CD4-positive, alpha-beta T cell treated with Interleukin-2 at 100 ng/mL for 4 hours (primary cell): ENCODE measurements at places on chromosomes 16 and 17.

DNA sequence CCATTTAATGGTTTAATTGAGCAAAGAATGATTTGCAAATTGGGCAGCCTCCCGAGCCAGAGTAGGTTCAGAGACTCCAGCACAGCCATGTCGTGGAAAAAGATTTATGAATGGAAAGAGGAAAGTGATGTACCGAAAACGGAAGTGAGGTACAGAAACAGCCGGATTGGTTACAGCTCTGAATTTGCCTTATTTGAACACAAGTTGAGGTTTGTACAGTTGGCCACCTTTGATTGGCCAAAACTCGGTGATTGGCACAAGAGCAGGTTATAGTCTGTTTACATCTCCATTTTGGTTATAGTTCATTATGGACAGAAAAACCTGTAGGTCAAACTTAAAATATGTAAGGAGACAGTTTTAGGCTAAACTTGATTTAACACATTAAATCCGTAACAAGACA lies 44.5 kb downstream of the TENT4B start:
- DNase-seq, result no peak

GRCh38 chr17:72022328-72023275 lies 98.2 kb upstream of the SOX9 start:
- DNase-seq, result no peak

DNA sequence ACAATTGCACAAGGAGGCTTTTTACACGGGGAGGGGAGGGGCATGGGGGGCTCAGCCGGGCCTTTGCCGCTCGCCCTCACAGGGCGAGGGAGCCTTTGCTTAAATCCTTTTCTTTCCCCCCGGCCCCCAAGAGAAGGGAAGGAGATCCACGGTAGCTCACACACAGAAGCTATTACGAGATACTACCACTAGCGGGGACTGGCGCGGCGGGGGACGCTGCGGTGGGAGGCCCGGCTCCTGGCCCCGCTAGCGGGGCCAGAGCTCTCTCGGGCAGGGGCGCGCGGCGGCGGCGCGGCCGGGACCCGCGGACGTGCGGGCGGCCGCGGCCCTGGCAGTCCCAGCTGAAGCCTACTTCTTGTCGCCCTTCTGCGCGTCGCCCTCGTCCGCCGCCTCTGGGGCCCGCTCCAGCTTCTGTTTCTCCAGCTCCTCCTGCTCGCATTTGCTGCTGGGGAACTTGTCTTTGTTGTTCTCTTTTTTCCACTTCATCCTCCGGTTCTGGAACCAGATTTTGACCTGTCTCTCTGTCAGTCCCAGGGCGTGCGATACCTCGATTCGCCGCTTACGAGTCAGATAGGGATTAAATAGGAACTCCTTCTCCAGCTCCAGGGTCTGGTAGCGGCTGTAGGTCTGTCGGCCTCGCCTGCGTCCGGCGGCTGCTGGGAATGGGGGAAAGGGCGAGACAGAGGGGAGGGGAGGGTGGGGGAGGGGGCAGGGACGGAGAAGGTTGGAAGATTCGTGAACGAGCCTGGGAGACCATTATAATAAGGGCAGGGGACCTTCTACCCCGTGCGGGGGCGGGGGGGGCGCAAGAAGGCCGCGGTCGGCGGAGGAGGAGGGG lies 2.0 kb downstream of the HOXB8 start:
- DNase-seq, result peak; percentile 42

GRCh38 chr16:20001856-20002707 lies 71.6 kb downstream of the GPR139 start:
- no peak for DNase-seq

- DNase-seq, result no peak
These were observed 6.3 kb downstream of the SNX20 start for GRCh38 chr16:50674831-50675230.

- no peak for DNase-seq
These were observed 79.5 kb downstream of the RTN4RL1 start for GRCh38 chr17:1945621-1946020.

- no peak for DNase-seq
These were observed 90.6 kb downstream of the AMFR start for GRCh38 chr16:56334761-56335160.

DNA sequence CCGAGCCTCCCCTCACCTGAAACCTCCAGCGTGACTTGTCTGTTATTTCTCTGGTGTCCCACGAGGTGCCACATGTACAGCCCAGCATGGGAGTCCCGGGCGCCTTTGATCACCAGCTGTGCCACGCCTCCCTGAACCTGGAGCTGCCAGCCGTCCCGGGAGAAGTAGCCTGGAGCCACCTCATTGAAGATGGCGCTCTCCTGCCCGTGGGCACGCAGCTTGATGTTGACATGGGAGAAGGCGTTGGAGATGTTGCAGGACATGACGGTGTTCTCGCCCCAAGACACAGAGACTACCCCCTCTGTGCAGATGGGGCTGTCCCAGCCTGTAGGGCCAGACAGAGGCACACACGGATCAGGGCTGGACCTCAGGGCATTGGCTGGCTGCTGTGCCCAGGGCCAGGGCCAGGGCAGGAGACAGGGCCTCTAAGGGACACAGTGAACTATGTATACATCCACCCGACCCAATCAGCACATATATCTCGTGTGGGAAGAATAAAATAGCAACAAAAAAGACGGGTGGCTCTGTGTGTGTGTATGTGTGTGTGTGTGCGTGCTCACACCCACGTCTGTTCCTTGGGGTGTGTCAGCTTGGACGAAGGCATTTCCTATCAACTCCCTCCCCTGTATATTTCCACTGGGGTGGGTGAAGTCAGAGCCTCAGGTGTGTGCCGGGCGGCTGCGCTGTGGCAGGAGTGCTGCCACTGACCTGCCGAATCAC lies 7.3 kb upstream of the CD7 start:
- DNase-seq, result no peak

- no peak for DNase-seq
These were observed 12.8 kb upstream of the ITGB3 start for GRCh38 chr17:47240806-47241205.

GRCh38 chr17:44137891-44138709 lies 3.6 kb upstream of the HROB start:
- DNase-seq, result peak; percentile 54

DNA sequence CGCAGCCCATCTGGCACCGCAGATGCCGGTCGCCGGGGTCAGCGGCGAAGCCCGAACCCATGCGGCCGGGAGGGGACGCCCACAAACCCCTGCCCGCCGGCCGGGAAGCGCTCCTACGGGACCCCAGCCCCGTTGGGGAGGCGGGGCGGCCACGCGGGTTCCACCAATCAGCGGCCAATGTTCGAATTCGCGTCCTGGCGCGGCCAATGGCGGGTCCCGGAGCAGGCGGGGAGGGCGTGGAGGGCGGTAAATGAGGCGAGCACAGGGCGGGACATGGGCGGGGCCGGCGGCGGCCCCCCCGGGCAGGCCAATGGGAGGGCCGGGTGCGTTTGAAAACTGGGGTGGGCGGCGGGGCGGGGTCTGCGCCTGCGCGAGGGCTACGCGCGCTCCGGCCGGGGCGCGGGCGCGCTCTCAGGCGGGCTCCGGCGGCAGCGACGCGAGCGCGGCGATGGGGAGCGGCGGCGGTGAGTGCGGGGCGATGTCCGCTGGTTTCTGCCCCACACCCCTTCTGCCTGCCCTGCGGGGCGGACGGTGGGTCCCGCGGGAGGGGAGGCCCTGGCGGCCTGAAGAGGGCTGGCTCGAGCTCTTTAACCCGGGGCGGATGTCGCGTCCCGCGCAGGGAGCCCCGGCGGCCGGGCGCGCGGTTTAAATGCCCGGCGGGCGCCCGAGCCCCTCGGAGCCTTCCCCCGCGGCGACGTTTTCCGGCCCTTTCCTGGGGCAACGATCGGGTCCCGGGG lies at the start of gene CCNF:
Gene CCNF (plus strand): TSS at position 414 of the 737 bp plus-strand sequence. CDS start 35 bp downstream, at position 449.
- DNase-seq, result peak; percentile 98

DNA sequence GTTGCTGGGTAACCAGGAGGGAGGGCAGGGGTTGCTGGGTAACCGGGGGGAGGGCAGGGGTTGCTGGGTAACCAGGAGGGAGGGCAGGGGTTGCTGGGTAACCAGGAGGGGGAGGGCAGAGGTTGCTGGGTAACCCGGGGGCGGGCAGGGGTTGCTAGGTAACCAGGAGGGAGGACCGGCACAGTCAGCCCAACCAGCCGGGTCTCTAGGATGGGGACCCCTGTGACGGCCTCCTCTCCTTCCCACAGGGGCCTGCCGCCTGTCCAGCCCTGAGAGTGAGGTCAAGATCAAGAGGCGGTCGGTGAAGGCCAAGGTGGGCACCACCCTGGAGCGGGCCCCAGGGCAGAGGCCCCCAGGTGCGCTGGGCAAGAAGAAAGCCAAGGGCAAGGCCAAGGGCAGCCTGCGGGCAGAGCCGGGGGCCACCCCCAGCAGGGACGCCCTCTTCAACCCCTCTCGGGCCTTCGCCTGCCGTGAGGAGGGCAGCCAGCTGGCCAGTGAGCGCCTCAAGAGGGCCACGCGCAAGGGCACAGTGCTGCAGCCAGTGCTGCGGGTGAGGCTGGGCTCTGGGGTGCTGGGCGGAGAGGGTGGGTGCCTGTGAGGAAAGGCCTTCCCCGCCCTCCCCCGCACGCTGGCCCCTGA lies 54.6 kb downstream of the ACTG1 start:
- DNase-seq, result no peak

- DNase-seq, result no peak
These were observed 22.0 kb downstream of the BAHCC1 start for GRCh38 chr17:81417049-81417878.

DNA sequence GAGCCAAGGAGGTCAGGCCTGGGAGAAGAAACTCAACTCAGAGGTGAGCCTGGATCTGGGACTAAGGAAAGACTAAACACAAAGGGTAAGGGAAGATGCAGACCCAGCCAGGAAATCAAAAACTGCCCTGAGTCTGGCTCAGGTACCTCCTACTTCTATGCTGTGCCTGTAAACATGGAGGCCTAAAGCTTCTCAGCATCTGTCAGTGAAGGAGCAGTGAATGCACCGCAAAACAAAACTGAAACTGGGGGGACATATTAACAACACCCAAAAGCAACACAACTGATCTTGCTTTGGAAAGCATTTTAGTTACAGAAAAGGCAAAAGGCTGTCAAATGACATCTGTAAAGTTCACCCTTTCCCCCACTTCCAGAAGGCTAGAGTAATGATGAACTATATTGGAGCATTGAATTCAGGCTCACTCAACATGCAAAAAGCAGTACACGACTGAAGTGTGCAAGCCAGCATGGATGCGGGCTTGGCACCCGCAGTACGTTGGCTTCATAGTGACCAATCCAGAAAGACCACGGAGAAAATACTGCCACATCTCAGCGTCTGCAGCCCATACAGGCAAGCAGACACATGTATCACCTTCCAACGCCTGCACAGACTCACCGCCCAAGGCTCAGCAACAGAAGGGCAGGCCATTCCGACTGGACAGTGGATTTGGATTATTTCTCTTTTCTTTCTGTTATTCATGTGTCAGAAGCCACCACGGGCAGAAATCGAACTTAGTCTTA lies 3.8 kb downstream of the TBC1D16 start:
- no peak for DNase-seq

DNA sequence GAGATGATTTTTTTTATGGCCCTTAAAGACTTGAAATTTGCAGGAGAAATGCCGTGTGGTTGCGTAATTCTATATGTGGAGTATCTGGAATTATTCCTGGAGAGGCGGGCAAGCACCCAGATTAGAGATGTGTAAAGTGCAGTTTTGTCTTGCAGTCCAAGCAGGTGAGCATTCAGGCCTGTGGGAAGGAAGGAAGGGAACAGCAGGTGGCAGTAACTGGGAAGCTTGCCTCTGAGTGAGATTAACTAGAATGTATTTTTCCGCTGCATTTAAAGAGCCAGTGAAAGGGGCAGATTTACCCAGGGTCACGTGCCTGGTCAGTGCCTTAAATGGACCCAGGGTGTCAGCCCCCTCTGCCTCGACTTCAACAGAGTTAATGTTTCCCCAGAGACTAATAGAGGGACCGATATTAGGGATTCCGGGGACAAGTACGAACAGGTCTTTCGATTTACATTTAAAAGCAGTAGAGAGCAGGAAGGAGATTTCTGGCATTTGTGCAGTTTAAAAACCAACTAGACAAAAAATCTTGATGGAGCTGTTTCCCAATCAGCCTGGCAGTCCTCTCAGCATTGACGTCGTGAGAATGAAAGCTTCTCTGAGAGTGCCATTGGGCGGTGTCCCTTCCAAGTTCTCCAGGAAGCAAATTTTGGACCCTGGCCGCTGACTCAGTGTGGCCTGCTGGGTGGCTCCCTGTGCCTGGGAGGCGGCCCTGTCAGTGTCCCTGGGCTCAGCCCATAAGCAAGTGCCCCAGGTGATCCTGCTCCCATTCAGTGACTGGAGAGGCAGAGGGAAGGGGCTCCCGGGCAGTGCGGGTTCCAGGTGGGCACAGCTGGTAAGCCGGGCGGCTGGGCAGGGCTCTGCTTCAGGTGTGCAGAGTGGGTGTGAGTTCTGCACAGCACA lies 38.2 kb downstream of the KSR1 start:
- no peak for DNase-seq

GRCh38 chr16:12646490-12647274 lies 157.0 kb downstream of the CPPED1 start:
- DNase-seq, result peak; percentile 1

DNA sequence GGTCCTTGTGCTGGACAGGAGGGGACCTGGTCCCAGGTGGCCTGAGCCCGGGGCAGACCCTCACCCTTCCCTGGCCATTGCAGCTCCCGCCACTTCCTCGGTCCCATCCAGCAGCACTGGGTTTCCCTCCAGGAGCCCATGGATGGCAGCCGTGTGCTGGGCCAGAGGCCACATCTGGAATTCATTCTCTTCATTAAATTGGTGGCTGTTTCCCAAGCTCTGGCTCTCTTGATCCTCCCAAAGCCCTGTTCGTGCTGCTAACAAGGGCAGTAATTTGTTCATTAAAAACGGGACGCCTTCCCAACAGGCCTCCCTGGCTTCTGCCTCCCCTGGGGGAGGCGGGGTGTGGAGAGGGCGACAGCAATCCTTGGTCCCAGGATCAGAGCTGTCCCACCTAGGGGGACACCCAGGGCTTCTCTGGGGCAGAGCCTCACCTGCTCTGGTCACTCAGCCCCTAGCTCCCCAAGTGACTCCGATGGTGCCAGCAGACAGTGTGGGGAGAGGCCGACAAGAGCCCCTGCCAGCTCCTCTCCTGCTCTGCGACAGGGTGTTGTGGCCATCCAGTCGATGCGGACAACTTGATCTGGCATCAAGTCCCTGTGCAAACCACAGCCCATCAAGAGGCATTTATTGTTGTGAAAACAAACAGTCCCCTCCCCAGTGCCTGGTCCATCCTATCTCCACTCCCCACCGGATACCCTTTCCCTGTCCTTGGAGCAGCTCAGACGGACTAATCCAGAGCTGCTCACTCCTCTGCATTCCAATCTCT lies 44.0 kb downstream of the SDK2 start:
- DNase-seq, result no peak

DNA sequence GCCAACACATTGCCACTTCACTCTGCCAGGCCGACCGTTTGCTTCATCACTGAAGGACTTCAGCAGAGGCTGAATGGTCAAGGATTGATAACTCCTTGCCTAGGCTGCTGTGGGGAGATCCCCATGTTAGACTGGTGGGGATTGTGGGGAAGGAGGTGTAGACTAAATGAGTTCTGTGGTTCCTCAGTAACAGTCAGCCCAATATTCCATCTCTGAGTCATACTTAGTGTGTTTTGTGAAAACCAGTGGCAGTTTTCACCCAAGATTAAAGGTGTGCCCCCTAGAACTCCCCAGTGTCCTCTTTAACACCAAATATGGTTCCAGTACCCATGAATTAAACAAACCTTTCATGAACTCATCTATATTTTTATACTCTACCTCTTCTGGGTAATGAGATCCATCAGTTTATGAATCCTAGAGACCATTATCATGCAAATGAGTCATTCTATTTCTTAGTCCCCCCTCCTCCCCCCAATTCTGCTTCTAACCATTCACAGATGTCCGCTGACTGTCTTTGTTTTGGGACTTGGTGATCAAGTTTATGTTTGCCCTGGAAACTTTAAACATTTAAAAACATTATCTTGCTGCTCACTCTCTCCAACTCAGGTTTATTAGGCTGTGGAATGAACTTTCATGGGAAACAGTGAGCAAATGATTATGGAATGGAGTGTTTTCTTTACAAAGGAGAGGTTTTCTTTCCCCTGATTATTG lies 66.8 kb upstream of the GAS7 start:
- DNase-seq, result no peak
